ENCODE measurements at places on chromosomes 5 and 9.

- DNase-seq: no peak
Measured at GRCh38 chr5:137834498-137835049, 33.1 kb upstream of the MYOT start.

DNA sequence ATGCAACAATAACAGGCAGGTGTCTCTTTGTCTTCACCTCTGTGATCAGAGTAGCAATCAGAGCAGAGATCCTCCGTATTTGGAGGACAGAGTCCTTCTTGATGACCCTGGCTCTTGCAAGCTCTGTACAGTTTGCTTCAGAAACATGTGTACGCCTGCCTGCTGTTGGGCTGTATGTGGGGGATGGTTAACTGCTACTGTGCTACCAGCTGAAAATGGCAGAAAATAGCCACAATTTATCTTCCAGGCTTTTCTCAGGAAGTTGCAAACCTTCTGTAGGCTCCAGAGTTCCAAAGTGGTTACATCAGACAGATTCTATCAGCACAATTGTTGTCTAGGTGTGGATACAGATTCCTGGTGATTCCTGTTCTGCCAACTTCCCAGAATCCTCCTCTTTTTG lies 35.5 kb downstream of the DDX46 start:
- no peak for DNase-seq

GRCh38 chr5:7902201-7902600 lies 33.3 kb downstream of the MTRR start:
- no peak for DNase-seq

DNA sequence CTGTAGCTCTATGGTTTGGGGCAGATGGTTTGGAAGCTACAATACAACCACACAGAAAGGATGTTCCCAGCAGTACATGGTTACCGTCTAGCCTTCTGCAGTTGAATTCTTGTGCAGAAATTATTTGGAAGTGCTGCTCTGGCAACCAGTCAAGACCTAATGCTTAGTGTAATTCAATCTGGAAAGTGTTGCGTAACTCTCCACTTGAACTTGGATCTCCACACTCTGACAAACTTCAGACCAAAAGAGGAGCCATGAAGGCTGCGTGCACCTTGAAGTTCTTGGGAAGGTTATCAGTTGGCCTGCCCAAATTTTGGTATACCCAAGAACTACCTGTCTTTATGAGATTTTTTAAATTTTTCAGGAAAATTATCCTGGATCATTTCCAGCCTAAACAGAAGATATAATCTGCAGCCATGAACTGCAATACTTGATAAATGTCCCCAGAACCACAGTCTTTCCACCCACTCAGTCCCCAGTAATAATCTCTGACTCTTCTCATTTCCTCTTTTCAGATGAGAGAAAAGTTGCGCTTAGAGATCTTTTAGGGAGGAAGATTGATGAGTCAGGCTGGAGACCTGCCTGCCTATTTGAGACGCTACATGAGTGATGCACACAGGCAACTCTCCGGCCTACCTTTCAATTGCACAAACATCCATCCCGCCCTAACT lies 159.9 kb downstream of the FANCC start:
- no peak for DNase-seq

DNA sequence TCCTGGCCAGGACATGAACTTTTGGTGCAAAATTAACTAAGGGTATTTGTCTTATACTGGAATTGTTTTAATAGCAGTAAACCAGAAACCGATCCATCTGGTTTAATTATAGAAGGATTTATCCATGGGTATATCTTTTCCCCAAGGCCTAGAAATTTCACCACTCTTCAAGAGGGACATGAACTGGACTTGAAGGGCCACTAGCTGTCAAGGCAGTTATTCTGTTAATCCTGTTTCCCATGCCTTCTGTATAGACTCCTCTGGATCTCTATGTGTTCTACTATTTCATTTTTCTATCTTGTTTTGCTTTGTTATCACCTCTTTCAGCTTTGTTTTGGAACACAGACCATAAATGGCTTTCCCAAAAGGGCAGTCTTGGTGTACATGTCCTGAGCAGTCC lies 467.6 kb downstream of the KIF4B start:
- no peak for DNase-seq

DNA sequence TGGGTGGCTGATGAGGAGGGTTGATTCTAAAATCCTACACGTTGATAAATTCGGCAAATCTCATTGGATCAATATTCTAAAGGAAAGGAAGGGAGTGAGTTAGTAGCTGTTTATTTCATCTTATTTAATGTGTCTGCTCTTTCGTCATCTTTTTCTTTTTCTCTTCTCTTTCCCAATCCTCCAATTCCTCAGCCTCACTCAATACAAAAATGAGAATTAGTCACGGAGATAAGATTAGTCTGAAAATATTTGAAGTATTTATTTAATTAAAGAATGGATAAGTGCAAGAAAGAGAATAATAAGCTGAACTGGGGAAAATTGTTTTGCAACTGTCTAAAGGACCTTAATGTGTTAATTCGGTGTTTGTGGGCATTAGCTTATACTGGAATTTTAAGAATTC lies 1095.1 kb downstream of the DTWD2 start:
- no peak for DNase-seq

DNA sequence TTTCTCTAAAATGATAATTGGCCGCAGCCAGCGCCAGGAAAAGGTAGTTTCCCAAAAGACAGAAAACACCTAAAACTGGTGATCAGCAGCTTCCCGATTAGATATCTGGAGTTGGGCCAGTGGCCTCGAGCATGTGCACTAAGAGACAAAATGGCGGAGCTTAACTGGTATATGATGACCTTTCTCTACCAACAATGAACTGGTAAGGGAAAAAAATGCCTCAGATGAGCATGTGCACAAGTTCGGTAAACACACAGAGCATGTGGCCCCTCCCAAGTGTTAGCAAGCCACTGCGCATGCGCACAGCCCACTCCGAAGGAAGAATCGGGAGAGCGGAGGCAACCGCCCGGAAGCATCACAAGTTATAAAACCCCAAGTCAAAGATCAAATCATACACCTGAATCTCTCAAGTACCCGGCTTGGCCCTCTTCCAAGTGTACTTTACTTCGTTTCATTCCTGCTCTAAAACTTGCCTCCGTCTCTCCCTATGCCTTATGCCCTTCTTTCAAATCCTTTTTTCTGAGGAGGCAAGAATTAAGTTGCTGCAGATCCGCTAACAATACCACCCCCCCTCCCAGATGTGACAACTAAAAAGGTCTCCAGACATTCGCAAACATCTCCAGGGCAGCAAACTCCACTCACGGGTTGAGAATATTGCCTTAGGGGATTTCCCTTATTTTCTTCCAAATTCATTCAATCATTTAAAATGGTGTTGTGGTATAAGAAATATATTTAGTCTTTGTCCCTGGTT lies 15.0 kb upstream of the PTBP3 start:
- DNase-seq: no peak

GRCh38 chr5:98301547-98301946 lies 471.9 kb upstream of the RGMB start:
- no peak for DNase-seq

- no peak for DNase-seq
Measured at GRCh38 chr5:72074251-72074650, 33.0 kb upstream of the MAP1B start.

- DNase-seq: no peak
Measured at GRCh38 chr5:19047277-19047676, 940.7 kb downstream of the CDH18 start.

- DNase-seq: no peak
Measured at GRCh38 chr5:126178521-126178920, 244.7 kb upstream of the GRAMD2B start.

DNA sequence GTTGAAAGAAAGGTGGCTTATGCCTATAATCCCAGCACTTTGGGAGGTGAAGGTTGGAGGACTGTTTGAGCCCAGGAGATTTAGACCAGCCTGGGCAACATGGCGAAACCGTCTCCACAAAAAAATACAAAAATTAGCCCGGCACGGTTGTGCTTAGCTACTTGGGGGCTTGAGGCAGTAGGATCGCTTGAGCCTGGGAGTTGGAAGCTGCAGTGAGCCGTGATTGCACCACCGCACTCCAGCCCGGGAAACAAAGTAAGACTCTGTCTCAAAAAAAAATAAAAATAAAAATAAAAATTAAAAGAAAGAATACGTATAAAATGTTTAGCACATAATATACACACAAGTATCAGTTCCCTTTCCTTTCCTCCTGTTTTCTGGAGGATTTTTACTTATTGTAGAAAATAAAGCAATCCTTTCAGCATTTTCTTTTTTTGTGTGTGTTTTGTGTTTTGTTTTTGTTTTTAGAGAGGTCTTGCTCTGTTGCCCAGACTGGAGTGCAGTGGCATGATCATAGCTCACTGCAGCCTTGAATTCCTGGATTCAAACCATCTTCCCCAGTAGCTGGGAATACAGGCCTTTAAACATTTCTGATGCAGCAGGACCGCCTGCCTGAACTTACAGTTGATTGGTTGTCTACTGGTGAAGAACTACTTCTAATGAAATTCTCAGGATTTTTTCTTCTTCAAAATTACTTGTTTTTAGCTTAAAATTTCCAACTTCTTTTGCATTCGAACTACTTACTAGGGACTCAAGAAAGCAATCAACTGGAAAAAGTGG lies 4.1 kb upstream of the GPR107 start:
- no peak for DNase-seq

- DNase-seq: no peak
Measured at GRCh38 chr5:34556509-34556782, 99.7 kb upstream of the RAI14 start.

GRCh38 chr5:38258319-38259061 lies at the start of gene EGFLAM:
Gene EGFLAM (plus strand): TSS chr5:38258559. CDS start chr5:38258755, 196 bp downstream.
- peak; percentile 27 for DNase-seq

GRCh38 chr9:113266174-113266573 lies 9.2 kb downstream of the CDC26 start:
- DNase-seq: no peak

DNA sequence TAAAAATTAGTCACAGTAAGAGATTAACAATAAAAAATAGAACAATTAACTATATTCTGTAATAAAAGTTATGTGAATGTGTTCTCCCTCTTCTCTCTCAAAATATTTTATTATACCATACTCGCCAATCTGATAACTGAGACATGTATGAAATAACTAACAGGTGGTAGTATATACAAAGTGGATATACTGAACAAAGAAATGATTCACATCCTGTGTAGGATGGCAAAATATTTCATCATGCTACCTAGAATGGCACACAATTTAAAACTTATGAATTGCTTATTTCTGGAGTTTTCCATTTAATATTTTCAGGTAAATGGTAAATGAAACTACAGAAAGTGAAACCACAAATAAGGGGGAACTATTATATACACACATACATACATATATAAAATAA lies 152.5 kb downstream of the RNF180 start:
- no peak for DNase-seq

DNA sequence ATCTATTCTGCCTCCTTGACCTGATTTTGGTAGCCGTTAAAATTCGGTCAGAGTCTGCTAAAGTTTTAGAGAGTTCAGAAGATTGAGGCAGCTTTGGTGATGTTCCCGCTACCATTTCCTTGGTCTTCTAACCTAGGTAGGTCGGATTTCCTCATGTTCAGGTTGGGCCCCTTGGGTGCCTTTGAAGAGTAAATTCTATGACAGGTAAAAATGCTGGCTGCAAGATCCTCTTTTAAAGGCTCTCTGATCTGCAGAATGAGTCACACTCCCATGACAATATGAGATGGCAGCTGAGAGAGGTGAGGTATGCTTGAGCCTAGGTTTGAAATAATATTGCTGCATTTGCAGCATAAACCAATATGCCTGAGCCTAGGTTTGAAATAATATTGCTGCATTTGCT lies 198.9 kb downstream of the TSSK1B start:
- DNase-seq: no peak

DNA sequence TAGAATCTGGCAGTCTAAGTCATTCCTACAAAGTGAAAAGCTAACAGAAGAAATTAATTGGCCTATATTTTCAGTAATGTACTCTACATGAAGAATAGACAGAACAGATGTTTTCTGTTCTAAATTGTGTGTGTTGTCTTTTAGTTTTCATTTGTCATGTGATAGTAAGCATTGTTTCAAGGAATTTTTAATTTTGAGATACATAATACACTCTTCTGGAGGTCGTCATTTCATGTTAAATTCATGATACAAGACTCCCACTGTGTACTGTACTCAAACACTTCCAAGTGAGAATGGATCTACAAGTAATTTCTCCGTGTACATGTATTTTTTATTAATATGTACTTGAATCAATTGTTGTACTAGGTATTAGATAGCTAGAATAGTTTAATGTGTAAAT lies 1522.9 kb downstream of the MAT2B start:
- DNase-seq: no peak

GRCh38 chr5:95471487-95471886 lies 80.3 kb downstream of the FAM81B start:
- DNase-seq: no peak

- DNase-seq: no peak
Measured at GRCh38 chr5:2330325-2331130, 420.9 kb downstream of the IRX2 start.

DNA sequence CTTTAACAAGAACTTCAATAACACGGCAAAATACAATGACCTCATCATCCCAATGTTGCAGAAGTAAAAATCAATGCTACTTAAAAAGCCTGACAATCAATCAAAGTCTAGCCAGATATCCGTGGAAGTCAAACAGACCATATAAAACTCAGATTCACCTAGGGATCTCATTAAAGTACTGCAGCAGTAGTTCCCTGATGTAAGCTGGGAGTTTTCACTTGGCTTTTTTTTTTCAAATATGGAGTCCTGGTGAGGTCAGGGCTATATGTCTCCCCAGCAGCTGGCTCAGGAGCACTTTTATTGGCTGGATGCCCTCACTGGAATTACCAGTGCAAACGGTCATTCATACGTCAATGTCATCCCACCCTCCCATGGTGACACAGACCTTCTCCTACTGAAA lies 220.6 kb upstream of the SLC30A5 start:
- no peak for DNase-seq

DNA sequence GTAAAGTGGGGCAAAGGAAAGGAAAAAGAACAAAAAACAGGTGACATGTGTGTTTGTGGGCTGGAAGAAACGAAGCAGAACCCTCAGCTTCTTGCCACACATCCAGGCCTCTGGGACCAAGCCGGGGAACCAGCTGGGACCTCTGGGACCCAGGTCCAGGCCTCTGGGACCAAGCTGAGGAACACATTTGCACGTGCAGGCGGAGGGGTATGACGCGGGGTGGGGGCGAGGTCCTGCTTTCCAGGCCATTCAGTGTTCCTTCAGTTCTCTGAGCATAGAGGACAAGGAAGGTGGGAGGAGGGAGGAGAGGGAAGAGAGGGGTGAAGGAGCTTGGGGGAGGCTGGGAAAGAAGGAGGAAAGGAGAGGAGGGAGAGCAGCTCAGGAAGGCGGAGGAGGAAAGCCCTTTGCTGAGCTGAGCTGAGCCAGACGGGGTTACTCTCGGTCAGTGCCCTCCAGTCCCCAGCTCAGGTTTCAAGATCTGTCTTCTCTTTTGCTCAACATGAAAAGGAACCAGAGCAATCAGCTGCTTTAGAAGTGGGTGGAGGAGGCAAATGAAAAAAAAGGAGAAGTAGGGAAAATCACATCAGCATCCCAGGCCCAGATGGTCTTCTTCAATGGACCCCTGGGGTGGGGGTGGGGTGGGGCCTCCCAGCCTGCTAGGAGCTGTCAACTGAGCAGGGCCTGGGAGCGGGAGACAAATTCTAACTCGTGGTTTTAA lies 59.1 kb downstream of the ABCA1 start:
- DNase-seq: no peak

- no peak for DNase-seq
Measured at GRCh38 chr9:34980181-34980761, 9.3 kb upstream of the DNAJB5 start.

All from NCI-H526 treated with DMSO at 0.1 percent for 48 hours (cell line).